ENCODE measurements at places on chromosomes 5 and 9. TPM values are rescaled to one million over a fixed set of nuclear protein-coding genes. Genes with fewer than 3 reads are reported as not detected.

The MSMP gene
- total RNA-seq, result 0.41 TPM

The SPATA6L gene
- total RNA-seq, result 9.4 TPM

The FKTN gene
- 21.2 TPM for total RNA-seq

The PRSS3 gene
- 1.2 TPM for total RNA-seq

- no peak for DNase-seq
Measured at GRCh38 chr5:132782101-132782500, 5.1 kb upstream of the SEPTIN8 start.

GRCh38 chr5:134195666-134196065 is 18.9 kb upstream of the SKP1 start:
- no peak for DNase-seq

GRCh38 chr5:115349001-115349817 is 52.8 kb upstream of the CCDC112 start:
- no peak for DNase-seq

GRCh38 chr9:119877306-119877705 is 508.1 kb upstream of the BRINP1 start:
- DNase-seq, result no peak

- DNase-seq, result no peak
Measured at GRCh38 chr5:150175536-150175935, 9.0 kb downstream of the CDX1 start.

Data from frontal cortex (tissue), 4 donors.